ENCODE measurements at places on chromosomes 12 and 14. TPM values are rescaled to one million over a fixed set of nuclear protein-coding genes. Genes with fewer than 3 reads are reported as not detected.

GRCh38 chr12:124938587-124938986 lies 24.1 kb upstream of the UBC start:
- peak; percentile 61 for DNase-seq

The TMEM132D gene
- not detected for total RNA-seq

- DNase-seq = no peak
Measured at GRCh38 chr14:72154645-72155378, 222.6 kb downstream of the RGS6 start.

The SLCO1B1 gene
- not detected for total RNA-seq

The PLA2G1B gene
- not detected for total RNA-seq

DNA sequence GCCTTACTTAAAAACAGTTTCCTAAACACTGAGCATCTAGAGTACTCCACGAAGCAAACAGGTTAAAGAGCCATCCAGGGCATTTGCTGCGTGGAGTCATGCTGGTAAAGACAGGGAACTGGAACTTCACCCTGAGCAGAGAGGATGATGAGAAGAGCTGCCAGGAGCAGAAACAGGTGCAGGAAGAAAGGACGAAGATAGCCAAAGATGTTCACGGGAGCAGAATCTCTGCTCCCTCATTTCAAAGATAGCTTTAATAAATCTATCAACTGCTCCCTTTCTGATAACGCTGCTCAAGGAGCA lies 280.8 kb upstream of the FKBP4 start:
- DNase-seq = no peak

The RNASE12 gene
- not detected for total RNA-seq

GRCh38 chr12:46230983-46231382 lies 37.9 kb downstream of the SLC38A1 start:
- no peak for DNase-seq

DNA sequence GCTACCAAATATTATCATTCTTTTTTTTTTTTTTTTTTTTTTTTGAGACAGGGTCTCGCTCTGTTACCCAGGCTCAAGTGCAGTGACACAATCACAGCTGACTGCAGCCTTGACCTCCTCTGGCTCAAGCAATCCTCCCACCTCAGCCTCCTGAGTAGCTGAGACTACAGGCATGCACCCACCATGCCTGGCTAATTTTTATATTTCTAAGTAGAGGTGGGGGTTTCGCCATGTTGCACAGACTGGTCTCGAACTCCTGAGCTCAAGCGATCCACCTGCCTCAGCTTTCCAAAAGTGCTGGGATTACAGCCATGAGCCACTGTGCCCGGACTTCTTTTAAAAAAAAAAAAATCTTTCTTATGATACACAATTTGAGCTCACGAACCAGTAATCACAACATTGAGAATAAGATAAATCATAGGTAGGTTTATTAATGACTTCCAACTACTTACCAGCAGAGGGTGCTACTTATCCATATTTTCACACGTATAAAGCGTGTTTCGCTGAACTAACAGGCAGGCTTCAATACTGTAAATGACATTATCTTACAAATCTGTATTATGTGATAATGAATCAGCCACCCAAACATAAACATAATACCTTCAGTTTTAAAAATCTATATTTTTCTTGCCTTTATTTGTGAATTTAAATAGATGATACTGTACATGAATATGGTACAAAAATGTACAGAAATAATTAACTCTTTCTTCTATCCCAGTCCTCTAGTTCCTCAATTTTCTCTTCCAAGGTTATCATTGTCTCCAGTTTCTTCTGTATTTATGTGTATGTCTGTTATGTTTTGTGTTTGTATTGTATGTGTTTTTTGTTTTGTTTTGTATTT lies 42.5 kb upstream of the BCAT1 start:
- no peak for DNase-seq

GRCh38 chr12:54005853-54006558 lies 2.8 kb upstream of the HOXC8 start:
- DNase-seq = peak; percentile 90

GRCh38 chr14:62031504-62031903 lies 269.3 kb downstream of the SNAPC1 start:
- no peak for DNase-seq

- no peak for DNase-seq
Measured at GRCh38 chr14:97602438-97603117, 805.4 kb downstream of the VRK1 start.

GRCh38 chr14:88866305-88866704 lies 41.9 kb downstream of the TTC8 start:
- no peak for DNase-seq

GRCh38 chr12:6323340-6323994 lies 13.0 kb downstream of the PLEKHG6 start:
- no peak for DNase-seq

GRCh38 chr14:61264010-61264571 lies 17.0 kb downstream of the TMEM30B start:
- DNase-seq = peak; percentile 18

DNA sequence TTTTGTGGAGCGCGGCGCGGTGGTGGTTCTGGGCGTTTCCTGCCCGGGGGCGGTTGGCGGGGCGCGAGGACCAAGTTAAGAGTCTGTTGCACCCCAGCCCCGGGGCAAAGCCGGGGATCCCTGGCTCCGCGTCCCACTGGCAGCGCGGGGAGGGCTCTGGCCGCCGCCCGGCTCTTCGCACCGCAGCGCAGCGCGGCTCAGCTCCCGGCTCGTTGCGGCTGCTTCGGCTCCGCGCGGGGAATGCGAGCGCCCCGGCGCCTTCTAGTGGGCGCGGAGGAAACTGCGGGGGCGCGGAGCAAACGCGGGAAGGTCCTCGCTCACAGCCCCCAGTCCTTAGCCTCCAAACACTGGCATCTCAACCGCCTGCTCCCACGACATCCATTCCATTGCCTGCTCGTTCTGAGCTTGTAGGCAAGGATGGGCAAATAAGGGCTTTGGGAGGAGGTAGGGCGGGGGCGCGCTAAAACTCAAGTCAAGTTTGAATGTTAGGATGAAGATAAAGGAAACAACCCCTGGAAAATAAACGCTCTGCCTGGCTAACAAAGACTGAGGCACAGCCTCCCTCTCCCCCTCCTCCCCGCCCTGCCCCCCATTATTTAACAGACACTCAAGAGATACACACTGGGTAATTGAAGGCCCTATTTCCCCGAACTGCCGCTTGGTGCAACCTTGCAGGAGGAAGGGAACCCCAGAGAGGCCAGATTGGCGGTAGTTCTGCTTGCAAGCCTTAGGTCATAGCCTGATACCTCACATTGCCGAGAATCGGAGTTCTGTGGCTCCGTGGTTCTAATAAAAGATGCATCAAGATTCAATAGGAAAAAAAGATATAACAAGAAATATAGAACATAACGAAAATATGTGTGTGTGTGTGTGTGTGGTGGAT lies at the start of gene B4GALNT1:
TSS of gene B4GALNT1 (minus strand) at position 244 of the 883 bp plus-strand sequence. CDS start 1,069 bp downstream, outside the sequence.
- no peak for DNase-seq

The ERBB3 gene
- total RNA-seq = 196 TPM

- DNase-seq = no peak
Measured at GRCh38 chr12:91506452-91506851, 323.8 kb upstream of the DCN start.

The KRT83 gene
- 2.1 TPM for total RNA-seq

GRCh38 chr12:41819948-41820347 lies 324.7 kb downstream of the GXYLT1 start:
- DNase-seq = no peak

Data from lower leg skin (tissue), 4 donors.